ENCODE measurements at places on chromosomes 12 and 14.

DNA sequence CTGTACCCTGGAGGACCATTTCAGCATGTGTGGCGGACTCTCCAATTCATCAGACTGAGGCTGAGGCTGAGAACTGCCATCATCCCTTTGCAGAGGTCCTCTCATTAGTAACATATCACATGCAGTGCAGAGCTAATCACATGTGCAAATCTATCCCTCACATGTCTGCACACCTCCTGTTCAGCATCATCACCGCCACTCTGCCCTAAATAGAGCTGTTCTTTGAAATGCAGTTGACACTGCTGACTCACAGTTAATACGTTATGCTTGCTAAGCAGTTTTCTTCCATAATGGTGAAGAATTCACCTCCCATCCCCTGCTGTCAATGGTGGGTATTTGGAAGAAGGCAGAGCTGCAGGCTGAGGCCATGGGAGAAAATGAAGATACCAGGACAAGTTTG is 85.0 kb upstream of the ANO2 start:
- DNase-seq = no peak

- no peak for DNase-seq
Measured at GRCh38 chr14:92277031-92277430, 45.9 kb upstream of the SLC24A4 start.

- DNase-seq = no peak
Measured at GRCh38 chr14:53999061-53999488, 42.5 kb upstream of the BMP4 start.

- DNase-seq = no peak
Measured at GRCh38 chr12:33596061-33596460, 156.4 kb upstream of the SYT10 start.

- DNase-seq = no peak
Measured at GRCh38 chr12:25332143-25332542, 81.4 kb upstream of the KRAS start.

DNA sequence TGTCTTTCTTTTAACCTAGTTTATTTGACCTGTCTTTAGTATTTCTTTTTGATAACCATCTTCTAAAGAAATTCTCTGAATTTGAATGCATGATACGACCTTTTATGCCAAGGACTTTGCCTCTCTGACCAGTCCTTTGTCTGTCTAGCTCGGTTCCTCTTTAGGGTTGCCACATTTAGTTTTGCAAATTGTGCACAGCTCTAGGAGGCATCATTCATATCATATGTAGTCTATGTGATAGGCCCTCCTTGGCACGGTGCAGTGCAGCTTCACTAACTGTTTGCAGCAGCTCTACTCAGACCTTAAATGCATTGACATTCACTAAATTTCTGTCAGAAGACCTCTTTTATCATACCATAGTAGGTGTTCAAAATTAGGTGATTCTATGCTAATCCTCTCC is 75.6 kb downstream of the USP15 start:
- DNase-seq = no peak

DNA sequence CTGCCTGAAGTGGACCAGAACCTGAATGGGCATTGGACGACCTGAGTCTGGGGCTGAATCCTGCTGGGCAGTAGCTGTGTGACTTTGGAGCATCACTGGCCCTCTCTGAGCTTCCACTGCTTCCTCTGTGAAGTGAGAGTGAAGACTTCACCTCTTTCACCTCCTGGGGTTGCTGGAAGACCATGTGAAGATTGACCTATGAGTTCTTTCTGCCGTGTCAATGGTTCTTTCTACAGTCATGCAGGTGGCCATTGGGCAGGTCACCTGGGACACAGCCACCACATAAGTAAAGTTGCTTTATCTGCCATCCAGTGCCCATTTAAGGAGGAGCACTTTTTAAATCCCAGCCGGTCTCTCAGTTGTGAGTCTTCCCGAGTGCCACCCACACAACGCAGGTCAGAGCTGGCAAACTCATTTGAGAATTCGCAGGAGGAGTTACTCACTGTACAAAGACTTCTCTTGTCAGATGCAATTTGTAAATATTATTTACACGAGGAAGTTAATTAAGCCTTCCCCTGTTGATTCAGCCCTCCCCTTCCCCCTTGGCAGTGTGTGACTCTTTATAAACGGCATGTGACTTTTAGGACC is 74.8 kb upstream of the TCL1B start:
- no peak for DNase-seq

GRCh38 chr14:20417250-20418186 is 4.2 kb upstream of the TEP1 start:
- DNase-seq = no peak

DNA sequence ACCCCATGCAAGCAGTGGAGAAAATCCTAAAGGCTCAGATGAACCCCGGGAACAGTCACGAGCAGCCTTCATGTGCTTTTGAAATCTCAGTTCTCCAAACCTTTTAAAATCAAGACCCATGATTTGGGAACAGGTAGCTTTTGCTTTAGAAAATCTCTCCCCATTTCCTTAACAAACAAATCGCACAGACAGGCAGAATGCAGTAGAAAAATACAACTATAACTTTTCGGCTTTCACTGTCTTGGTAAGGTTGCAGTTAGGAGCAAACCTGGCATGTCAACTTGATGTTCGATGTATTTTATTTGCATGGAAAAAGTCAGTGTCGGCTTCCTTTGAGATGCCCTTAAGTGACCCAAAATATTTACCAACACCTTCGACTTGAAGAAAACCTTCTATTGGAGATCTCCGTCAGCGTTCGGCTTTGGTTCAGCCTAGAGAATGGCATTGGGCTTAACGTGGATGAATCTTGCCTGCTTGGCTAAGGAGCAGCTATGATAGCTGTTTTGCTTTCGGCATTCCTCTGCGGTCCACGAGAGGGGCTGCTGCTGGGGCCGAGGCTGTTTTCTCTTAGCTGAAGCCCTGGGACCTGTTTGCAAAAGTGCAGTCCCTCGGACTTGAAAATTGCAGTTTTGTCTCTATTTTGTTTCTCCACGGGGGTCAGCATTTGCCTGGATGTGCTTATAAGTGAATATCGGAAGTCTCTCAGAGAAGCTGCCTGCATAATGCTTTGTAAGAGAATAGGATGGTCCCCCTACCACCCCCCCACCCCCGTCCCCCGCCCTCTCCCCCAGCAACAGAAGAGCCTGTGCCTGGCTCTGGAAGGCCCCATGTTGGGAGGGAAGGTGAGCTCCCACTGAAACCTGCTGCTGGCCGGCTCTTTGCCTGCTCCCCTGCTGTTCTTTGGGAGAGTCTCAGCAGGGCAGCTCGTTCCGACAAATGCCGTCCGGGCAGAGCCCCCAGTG is 122.8 kb downstream of the AACS start:
- no peak for DNase-seq

DNA sequence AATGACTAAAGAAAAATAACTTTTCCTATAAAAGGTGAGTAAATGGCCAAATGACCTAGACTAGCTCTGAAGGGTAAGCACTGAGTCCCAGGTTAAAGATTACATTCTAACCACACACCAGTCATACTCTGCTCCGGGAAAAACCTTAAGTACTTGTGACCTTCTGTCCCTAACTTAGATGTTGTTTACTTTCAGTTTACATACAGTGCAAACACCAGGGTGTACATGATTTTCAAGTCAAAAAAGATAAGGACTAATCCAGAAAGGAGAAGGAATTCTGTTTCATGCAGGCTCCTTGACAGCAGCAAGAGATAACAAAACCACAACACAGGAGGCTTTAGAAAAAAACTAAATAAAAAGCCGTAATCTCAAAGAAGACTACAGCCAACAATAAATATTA is 174.2 kb downstream of the PPM1H start:
- no peak for DNase-seq

DNA sequence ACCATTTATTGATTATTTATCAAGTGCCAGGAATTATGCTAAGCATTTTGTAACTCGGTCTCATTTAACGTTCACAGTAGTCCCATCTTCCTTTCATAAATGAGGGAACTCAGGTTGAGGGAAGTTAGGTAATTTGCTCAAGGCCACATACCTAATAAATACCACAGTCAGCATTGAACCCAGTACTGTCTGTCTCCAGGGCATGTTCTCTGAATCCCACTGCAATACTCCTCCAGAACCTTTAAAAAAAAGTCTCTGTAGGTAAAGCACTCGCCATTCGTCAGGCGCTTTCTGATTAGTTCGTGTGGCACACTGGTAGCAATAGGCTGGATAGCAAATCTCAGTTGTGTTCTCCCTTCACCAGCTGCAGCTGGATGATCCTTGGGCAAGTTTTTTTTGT is 14.3 kb downstream of the SLC17A8 start:
- no peak for DNase-seq

DNA sequence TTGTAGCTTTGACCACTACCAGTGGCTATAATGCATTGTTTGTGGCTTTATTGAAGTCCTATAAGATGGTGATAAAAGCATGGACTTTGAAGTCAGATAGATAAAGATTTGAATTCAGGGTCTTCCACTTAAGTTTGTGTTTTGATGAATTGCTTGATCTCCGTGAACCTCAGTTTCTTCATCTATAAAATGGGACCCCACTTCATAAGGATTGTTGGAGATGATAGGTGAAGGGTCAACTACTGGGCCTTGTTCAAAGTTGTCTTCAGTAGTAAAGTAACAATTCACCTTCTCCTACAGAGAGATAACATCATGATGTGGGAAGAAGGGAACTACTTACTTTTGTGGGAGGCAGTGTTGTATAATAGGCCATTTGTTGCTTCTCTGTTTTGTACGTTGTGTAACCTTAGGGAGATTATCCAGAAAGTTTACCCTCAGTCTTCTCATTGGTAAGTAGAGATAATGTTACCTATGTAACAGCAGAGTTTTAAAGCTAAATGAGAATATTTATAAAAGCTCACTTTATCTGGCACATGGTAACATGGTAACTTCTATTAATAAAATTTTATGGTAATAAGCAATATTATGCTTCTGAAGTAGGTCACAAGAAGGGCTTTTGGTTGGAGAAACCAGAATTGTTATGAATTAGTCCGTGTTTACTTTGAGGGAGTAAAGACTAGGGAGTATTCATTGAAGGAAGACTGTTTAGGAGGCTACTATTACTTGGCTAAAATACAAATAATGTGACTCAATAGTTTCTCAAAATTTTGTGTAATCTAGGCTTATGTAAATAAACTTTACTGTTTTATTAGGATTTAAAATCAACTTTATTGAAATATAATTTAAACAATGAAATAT is 15.1 kb downstream of the ADIPOR2 start:
- no peak for DNase-seq

GRCh38 chr12:58523360-58523759 is 396.9 kb downstream of the LRIG3 start:
- DNase-seq = no peak

DNA sequence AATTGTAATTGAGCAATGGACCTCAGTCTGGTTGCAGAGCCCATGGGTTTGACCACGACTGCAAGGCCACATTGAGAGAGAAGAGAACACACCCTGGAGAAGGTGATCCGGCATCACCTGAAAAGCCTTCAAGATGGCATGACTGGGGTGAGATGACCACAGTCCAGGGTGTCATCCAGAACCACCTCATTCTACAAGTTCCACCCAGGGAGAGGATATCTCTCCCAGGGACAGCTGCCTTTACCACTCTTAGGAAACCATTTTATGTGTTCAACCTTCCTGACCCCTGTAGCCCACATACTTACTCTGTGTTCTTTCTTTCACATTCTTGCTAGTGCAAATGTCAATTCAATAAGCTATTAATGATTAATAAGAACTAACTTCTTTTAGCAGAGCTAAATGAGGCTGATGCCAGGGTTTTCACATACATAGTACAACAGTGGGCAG is 43.4 kb upstream of the CPM start:
- no peak for DNase-seq

Measured in T-cell (primary cell).